ENCODE measurements at places on chromosomes 2 and 18.
A peak's percentile ranks its signal among the peaks of the same experiment; 100 is the strongest.

- H3K4me1 ChIP-seq: no peaks in the 10 kb centered on the region
- DNase-seq: no peak
- no peak overlapping the region for H3K4me3 ChIP-seq
- H3K27me3 ChIP-seq: no peaks in the 10 kb centered on the region
- H3K36me3 ChIP-seq: no peaks in the 10 kb centered on the region
Measured at GRCh38 chr18:31979714-31980113, 36.8 kb upstream of the TRAPPC8 start.

GRCh38 chr18:28757466-28758008 is 580.6 kb upstream of the CDH2 start:
- H3K36me3 ChIP-seq: no peaks in the 10 kb centered on the region
- H3K27ac ChIP-seq: no peak overlapping the region
- no peaks in the 10 kb centered on the region for H3K4me1 ChIP-seq
- no peaks in the 10 kb centered on the region for H3K27me3 ChIP-seq
- no peak overlapping the region for H3K4me3 ChIP-seq
- DNase-seq: no peak

DNA sequence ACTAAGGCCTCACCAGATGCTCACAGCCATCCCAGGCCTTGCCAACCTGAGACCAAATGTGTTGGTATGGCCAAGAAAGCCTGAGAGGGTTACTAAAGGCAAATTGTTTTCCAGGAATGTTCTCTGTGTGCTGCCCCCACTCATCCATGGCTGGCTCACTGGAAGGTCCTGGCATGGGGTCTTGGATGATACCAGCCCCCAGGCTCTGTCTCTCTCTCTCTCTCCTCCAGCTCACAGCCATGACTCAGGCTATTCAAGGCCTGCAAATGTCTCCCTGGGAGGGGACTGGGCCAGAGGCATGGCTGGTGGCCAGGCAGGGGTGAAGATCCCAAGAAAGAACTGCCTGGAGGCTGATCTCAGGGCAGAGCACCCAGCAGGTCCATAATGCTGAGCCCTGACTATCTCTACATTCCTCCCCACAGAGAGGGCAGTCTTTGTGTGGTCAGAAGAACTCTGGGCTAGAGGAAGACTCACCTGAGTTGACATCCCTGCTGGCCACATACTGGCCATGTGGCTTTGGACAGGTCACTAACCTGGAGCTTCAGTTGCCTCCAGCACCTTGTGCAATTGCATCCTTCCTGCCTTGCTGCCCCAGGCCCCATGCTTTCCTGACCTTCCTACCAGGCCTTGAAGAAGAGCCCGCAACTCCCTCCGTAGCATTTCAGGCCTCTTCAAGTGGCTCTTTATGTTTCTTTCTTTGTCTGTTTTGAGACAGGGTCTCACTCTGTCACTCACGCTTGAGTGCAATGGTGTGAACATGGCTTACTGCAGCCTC is 150.4 kb downstream of the ZFP36L2 start:
- no peak overlapping the region for H3K4me3 ChIP-seq
- no peaks in the 10 kb centered on the region for H3K36me3 ChIP-seq
- DNase-seq: peak; percentile 82
- peak overlapping the region; percentile 98 for H3K27ac ChIP-seq
- H3K27me3 ChIP-seq: no peaks in the 10 kb centered on the region

GRCh38 chr2:170739048-170739447 is 23.9 kb downstream of the SP5 start:
- H3K27ac ChIP-seq: peak overlapping the region; percentile 14
- H3K4me1 ChIP-seq: peaks cover 4% of the 10 kb centered on the region
- no peak overlapping the region for H3K4me3 ChIP-seq
- H3K27me3 ChIP-seq: no peaks in the 10 kb centered on the region
- DNase-seq: peak; percentile 97
- H3K36me3 ChIP-seq: no peaks in the 10 kb centered on the region

GRCh38 chr2:218709908-218710307 is 727 bp upstream of the TTLL4 start:
- H3K4me3 ChIP-seq: no peak overlapping the region
- no peaks in the 10 kb centered on the region for H3K4me1 ChIP-seq
- DNase-seq: no peak
- H3K27me3 ChIP-seq: no peaks in the 10 kb centered on the region

DNA sequence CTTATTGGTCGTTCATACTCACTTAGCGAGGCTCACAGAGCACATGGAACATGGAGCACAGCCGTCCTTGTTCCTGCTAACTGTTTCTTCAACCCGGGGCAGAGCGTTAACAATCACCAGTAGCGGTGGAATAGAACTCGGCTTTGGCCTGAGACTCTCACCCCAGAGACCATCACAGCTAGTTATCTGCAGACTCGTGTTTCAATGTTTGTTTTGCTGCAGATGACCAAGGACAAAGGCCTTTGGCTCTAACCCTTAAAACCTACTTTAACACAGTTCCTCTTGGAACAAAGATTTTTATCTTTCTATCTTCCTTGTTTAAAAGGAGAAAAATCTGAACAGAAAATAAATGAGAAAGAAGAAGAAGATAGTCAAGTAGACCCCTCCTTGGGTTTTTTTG is 320.2 kb upstream of the UBE2E3 start:
- no peak overlapping the region for H3K27ac ChIP-seq
- no peak for DNase-seq
- no peaks in the 10 kb centered on the region for H3K27me3 ChIP-seq
- no peaks in the 10 kb centered on the region for H3K36me3 ChIP-seq
- peaks cover 10% of the 10 kb centered on the region for H3K4me1 ChIP-seq
- H3K4me3 ChIP-seq: no peak overlapping the region

- H3K27me3 ChIP-seq: no peaks in the 10 kb centered on the region
- no peak overlapping the region for H3K27ac ChIP-seq
- H3K4me3 ChIP-seq: no peak overlapping the region
Measured at GRCh38 chr2:212141499-212141898, 397.1 kb downstream of the ERBB4 start.

GRCh38 chr2:48107326-48107925 is 201.1 kb upstream of the FBXO11 start:
- peak overlapping the region; percentile 80 for H3K27ac ChIP-seq
- peaks cover 17% of the 10 kb centered on the region for H3K4me1 ChIP-seq
- H3K4me3 ChIP-seq: no peak overlapping the region
- peak; percentile 59 for DNase-seq
- H3K27me3 ChIP-seq: no peaks in the 10 kb centered on the region

DNA sequence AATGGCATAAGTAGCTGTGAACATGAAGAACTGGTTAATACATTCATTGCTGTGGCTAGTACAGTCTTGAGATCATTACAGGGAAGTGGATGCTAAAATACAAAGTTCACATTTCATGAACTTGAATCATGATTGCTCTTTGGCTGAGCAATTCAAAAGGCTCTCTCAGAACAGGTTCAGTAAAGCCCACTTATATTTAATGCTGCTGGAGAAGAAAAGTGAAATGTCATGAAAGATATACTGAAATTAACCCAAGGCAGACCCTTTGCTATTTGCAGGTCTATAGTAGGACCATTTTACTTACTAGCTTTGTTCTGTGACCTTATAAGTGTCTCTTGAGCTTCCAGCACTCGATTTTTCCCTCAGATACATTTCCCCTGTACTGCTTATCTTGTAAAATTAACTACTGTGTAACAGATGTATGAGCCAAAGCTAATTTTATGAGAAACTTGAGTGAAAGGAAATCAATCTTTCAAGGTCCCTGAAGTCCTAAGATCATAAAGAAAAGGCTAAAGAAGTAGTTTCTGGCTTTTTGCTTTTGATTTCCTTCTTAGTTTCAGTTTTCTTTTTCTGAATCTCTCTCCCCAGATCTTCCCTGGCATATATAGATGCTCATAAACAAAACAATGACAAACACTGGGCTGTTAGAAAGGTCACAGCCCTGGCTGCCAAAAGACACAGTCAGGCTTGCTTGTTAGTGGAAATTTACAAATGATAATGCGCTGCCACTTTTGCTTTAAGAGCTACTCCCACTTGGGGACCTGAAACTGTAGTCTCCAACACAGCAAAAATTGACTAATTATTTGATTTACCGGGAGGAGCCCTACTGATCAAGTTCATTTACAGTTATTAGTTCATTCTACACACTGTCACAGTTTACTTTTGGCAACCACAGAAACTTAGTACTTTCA is 132.7 kb upstream of the XPO1 start:
- no peaks in the 10 kb centered on the region for H3K36me3 ChIP-seq
- DNase-seq: peak; percentile 51
- H3K4me1 ChIP-seq: peaks cover 3% of the 10 kb centered on the region
- H3K27ac ChIP-seq: no peak overlapping the region
- H3K27me3 ChIP-seq: no peaks in the 10 kb centered on the region

DNA sequence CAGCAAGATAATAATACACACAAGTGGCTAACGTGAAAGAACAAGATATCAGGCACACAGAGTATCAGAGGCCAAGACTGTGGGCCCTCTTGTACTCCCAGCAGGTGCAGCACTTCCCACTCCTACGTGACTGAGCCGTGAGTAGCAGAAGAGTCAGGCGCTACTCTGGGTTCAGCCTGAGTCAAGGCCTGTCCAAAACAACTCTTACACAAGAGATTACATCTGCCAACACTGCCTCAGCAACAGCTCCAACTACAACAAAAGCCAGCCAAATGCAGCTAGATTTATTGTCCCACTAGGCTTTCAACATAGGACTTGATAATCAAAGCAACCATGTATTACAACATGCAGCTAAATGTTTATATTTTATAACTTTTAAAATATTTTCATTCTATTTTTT is 56.2 kb downstream of the ITSN2 start:
- no peaks in the 10 kb centered on the region for H3K27me3 ChIP-seq
- peaks cover 3% of the 10 kb centered on the region for H3K36me3 ChIP-seq
- H3K4me1 ChIP-seq: no peaks in the 10 kb centered on the region
- no peak overlapping the region for H3K27ac ChIP-seq

All from fibroblast of lung (primary cell).